ENCODE measurements at places on chromosomes 13 and 19.

GRCh38 chr19:9952276-9952675, 16.0 kb upstream of the OLFM2 start:
- no peak for DNase-seq

GRCh38 chr13:50345804-50346203, 330.6 kb downstream of the KCNRG start:
- no peak for DNase-seq

DNA sequence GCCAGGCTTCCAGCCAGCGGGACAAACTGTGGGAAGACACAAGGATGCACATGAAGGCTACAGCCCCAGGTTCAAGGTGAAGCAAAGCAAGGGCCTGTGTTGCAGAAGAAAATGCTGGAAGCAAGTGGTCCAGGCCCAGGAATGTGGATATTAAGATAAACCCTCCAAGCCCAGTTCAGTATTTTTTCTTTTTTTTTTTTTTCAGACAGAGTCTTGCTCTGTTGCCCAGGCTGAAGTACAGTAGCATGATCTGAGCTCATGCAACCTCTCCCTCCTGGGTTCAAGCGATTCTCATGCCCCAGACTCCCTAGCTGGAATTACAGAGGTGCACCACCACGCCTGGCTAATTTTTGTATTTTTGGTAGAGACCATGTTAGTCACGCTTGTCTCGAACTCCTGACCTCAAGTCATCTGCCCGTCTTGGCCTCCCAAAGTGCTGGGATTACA, 4.4 kb downstream of the PRDX2 start:
- no peak for DNase-seq

DNA sequence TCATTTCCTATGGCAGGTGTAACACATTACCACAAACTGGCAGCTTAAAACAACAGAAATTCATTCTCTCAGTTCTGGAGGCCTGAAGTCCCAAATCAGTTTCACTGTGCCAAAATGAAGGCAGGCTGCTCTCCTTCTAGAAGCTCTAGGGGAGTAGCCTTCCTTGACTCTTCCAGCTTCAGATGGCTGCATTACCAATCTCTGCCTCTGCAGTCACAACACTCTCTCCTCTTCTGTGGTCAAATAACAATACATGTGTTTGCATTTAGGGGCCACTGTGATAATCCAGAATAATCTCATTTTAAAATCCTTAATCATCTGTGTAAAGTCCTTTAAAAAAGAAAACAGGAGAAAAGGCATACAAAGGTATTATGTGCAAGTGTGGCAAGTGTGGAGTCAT, 7.8 kb downstream of the DIAPH3 start:
- peak; percentile 34 for DNase-seq

- DNase-seq = no peak
Observed at GRCh38 chr13:97165502-97166425, 56.4 kb upstream of the MBNL2 start.

DNA sequence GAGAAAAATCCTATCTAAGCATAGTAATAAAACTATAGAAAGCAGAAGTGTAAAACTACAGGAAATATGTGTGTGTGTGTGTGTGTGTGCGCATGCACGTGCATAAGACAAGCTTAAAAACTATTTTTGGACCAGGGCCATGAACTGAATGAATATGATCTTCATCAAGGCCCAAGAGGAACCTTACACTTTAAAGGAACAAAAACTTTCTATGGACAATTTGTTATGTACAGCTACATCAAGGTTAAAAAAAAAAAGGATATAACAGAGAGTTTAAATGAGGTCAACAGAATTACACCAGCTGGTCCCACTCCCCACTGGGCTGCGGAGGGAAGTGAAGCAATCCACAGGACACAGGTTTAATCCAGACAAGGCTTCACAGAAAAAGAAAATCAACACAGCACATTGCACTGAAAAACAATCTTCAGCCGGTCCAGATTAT, 151.1 kb downstream of the LHFPL6 start:
- DNase-seq = peak; percentile 19

GRCh38 chr19:35585848-35586247, at the start of gene PMIS2:
PMIS2 (plus strand) TSS chr19:35586173; CDS start chr19:35586260, 87 bp downstream.
- DNase-seq = peak; percentile 12

DNA sequence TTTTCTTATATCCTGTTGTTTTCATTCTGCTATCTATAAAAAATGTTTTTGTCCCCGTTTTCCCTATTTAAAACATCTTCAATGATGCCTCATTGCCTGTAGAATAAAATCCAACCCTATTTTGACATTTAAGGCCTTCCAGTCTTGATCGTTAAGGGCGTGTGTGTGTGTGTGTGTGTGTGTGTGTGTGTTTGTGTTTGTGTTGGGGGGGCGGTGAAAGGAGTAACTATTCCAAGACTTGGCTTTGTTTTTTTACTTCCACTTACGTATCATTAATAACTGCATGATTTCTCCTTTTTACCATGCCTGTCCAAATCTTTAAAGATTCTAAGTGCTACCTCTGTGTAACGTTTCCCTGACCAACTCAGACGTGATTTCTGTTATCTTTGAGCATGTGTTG, 784 bp downstream of the PIBF1 start:
- peak; percentile 12 for DNase-seq

- DNase-seq = no peak
Observed at GRCh38 chr19:2223391-2223790, 12.7 kb downstream of the PLEKHJ1 start.

DNA sequence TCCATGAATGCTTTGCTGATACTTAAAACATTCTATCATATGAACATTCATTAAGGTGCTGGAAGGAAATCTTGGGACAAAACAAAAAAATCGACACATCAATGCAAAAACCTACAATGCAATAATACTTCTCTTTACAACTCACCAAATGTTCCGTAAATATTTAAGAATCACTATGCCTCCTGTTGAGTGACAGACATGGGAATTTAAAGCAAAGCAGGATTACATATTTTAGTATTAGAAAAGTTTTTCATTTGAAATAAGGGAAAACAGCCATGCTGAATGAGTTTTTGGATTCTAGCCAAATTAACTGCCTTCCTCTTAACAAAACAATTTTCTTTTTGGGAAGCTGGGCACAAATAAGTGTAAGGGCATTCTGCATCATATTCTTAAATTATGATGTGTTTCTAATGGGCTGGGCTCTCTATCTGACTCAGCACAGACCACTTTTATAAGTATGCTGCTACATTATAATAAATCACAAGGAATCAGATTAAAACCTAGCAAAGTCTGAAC, 93.7 kb downstream of the RBM26 start:
- DNase-seq = peak; percentile 1
